ENCODE measurements at places on chromosomes 3 and 15.

DNA sequence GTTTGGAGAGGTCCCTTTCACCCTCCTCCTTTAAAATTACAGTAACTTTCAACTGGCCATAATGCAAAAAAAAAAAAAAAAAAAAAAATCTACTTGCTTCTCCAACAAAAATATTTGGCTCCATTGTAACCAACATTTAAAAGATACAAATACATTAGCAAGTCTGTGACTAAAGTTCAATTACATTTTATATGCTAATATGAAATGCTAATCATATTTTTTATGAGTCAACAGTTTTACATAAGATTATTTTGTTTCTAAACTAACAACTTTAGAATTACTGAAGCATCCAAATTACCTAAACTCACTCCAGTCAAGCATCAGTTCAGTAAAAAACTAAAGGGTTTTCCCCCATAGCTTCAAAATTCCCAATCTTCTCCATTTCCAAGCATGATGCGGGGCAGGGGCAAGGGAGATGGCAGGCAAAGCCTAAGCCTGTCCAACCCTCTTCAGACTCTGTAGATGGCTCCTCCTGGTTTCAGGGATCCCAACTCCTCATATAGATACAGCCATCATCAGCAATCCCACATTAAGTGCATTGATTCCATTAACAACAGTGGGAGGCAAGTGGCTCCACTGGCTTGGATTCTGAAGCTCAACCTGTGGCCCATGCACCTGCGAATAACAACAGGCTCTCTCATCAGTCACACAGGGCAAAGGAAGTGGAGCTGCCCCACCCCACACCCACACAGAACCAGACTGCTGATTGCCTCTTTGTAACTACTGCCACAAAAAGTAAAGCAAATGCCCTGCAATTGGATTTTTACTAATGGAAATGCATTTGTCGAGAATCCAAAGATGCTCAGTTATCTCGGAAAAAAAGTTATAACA lies 15.0 kb downstream of the SFMBT1 start:
- no peak for DNase-seq

DNA sequence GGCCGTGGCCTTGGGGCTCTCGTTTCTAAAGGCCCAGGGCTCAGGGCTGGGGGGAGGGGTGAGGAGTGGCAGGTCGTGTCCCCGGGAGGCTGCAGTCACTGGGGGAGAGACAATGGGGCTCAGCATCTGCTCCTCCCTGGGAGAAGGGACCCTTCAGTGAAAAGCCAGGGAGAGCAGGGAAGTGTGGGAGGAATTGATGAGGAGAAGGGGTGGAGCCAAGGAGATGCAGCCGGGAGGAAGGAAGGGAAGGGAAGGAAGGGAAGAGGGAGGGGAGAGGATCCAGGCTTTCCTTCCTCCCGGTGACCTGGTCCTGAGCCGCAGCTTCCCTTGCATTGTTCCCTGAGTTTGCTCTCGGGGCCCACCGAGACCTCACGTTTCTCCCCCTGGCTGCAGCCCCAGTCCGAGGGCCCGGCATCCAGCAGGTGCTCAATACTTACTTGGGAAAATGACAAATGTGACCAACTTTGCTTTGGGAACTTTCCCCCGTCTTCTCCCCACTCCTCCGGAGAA lies 1.4 kb upstream of the ZNF710 start:
- no peak for DNase-seq

DNA sequence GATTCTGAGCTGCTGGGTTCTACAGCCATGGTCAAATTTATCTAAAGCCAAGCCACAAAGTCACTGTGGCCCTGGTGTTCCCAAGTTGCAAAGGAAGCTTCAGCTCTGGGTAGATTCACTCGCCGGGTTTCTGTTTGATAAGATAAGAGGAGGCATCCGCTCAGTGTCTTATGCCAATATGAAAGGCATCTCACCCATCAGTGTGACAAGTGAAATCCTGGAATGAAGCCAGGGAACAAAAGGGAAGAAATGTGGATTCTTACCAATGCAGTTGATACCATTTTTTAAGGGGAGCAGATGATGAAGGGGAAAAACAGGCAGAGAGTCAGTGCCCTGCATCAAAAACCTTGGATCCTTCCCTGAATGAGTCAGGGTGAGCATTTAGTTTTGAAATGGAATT lies 2.8 kb upstream of the CPNE4 start:
- DNase-seq = no peak

- DNase-seq = peak; percentile 28
These were observed 66.1 kb downstream of the SLC30A4 start for GRCh38 chr15:45456212-45457106.

- DNase-seq = no peak
These were observed 73.4 kb downstream of the ULK4 start for GRCh38 chr3:41888368-41889076.

DNA sequence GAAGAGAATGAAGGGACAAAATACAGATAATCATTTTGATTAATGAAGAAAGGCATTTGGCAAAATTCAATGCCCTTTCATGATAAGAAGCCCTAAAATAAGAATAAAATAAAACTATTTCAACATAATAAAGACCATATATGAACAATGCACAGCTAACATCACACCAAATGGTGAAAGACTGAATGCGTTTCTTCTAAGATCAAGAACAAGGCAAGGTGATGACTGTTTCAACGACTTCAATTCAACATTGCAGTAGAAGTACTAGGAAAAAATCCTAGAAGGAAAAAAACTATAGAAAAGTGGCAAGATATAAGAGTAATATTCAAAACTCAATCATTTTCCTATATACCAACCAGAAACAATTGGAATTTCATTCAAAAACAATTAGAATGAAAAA lies 280.1 kb upstream of the GRM7 start:
- no peak for DNase-seq

GRCh38 chr3:45387636-45388348 lies 584 bp upstream of the LARS2 start:
- DNase-seq = no peak

GRCh38 chr15:25783607-25784540 lies 79.3 kb downstream of the ATP10A start:
- DNase-seq = peak; percentile 19

DNA sequence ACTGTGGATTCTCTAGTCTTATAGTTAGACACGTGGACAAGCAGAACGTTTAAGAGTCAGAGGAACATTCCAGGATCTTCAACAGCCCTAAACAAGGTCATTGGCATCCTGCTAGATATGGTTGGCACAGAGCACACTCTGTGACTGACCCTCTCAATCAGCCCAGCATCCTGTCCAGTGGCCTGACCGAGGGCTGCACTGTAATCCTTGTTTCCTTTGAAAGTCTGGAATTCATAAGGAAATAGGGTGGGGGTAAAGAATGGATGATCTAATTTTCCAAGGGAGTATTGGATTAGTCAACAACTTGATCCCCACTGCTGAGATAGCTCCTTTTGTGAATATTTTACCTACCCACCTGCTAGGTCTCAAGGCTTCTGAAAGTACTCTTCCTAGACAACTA lies 94.5 kb upstream of the DLG1 start:
- no peak for DNase-seq

- no peak for DNase-seq
These were observed 105.0 kb downstream of the SSR3 start for GRCh38 chr3:156449710-156450574.

DNA sequence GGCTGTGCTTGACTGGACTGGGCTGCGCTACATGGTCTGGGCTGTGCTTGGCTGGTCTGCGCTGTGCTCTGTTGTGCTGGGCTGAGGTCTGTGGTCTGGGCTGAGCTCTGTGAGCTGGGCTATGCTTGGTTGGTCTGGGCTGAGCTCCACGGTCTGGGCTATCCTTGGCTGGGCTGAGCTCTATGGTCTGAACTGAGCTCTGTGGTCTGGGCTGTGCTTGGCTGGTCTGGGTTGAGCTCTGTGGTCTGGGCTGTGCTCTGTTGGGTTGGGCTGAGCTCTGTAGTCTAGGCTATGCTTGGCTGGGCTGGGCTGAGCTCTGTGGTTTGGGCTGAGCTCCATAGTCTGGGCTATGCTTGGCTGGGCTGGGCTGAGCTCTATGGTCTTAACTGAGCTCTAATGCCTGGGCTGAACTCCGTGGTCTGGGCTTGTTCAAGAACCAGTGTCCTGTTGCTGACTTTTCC lies 92.0 kb downstream of the PLXNA1 start:
- DNase-seq = no peak

GRCh38 chr3:108200578-108200977 lies 21.6 kb downstream of the IFT57 start:
- DNase-seq = no peak

GRCh38 chr15:42582569-42583375 lies 7.4 kb downstream of the STARD9 start:
- no peak for DNase-seq

DNA sequence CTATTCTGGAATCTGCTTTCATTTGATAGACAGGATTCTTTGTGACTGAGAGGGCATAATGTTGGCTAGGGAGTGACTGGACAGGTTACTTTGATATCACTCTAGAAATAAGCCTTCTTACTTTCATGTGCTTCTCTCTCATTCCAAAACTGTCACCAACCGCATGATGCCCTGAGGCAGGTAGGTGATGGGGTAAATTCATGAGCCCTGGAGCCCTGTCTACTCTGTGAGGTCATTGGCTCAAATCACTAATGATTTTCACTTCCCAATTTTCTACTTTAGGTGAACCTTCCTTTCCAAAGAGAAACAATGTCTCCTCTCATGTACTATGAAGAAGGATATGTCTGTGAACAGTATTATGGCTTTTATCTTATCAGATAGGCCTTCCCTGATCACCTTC lies 596.7 kb downstream of the TUSC7 start:
- DNase-seq = no peak

- no peak for DNase-seq
These were observed 2.1 kb upstream of the PLSCR1 start for GRCh38 chr3:146546366-146546965.

GRCh38 chr15:74040109-74040850 lies 42.1 kb downstream of the GOLGA6A start:
- DNase-seq = no peak

GRCh38 chr15:57146506-57147201 lies 228.2 kb downstream of the TCF12 start:
- DNase-seq = no peak

DNA sequence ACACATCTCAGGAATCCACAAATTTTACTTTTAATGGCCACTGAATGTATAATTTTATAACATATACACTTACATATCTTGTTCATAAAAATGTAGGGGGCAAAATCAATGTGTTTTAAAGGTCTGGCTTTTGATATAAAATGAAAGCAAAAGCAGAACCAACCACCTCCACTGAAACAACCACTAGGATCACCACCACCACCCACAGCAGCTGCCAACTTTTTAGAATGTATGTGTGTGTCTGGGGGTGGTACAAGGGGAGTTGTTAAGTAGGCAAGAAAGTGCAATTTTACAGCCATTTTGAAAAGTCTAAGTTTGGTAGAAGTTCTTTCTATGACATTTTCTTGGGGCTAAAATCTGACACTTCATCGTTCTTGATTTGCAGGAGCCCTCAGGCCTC lies 44.0 kb downstream of the OTOL1 start:
- no peak for DNase-seq

- no peak for DNase-seq
These were observed 40.8 kb downstream of the SRGAP3 start for GRCh38 chr3:9208605-9209152.

DNA sequence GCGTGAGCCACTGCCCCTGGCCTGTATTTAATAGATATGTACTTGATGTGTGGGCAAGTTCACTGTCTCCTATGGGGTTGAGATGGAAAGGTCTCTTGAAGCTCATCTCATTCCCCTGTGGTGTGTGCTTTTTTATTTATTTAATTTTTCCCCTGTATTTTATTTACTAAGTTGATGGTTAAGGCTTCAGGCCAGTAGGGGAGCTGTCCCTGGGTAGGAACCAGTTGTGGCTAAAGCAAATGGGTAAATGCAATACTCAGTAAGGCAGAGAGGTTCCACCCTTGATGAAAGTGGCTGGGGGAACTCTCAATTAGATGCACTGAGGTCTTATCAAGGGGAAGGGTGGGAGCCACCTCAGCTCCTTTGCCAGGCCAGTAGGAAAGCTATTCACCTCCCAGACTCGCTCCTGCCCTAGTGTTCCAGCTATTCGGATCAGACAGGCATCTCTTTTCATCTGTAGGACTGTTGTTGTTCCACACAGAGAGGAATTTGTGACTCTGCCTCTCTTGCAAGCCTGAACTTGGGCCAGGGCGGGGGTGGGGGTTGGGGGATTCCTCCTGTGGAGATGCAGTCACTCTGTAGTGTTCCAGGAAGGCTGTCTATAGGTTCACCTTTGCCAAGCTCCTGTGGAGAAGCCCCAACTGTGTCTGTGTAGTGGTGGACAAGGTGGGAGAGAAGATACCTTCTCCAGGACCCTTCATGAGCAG lies 26.1 kb downstream of the PCCB start:
- DNase-seq = no peak

- no peak for DNase-seq
These were observed 2.7 kb upstream of the WNT5A start for GRCh38 chr3:55489798-55490132.

- DNase-seq = no peak
These were observed 83.0 kb downstream of the AKAP13 start for GRCh38 chr15:85463276-85463892.

DNA sequence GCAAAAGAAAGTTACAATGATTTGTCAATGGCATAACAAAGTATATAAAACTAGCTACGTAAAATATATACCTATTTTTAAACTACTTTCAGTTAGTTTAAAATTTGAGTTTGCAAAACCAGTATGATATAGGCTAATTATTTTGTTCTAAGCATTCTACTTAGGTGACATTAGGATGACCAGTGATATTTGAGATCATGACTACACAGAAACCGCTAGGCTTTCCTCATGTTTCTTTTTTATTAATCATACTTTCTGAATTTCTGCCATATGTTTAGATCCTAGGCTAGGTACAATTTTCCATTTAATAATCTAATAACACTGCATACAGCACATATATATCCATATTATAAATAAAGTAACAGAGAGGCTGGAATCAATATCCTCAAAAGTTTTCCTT lies 52.4 kb upstream of the XRN1 start:
- no peak for DNase-seq

- DNase-seq = no peak
These were observed 36.3 kb downstream of the UBE2E2 start for GRCh38 chr3:23239211-23240068.

GRCh38 chr3:121998030-121998580 lies 23.9 kb downstream of the ILDR1 start:
- no peak for DNase-seq

DNA sequence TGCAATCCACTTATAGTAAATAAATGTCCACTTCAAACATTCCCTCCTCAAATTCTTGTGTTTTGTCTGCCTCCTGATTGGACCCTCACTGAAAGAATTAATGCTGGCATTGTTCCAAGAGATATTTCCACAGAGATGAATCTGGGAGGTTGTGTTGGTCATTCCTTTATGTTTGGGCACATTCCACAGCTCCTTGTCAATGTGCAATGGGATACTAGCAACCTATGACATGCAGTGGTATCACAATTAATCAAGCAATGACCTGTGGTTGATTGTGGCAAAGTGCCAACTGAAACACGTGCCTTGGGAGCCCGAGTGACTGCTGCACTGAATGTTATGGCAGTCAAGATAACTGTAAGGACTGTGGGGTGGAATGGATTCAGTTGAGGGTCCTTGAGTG lies 55.0 kb upstream of the SNRPN start:
- DNase-seq = no peak

All from stimulated activated CD8-positive, alpha-beta memory T cell treated with anti-CD3 and anti-CD28 coated beads, Interleukin-15, amount 100 ng/mL, for 1 hour (primary cell).